Vagina (tissue), 2 donors: ENCODE measurements at places on chromosomes 6 and 20.
A peak's percentile ranks its signal among the peaks of the same experiment; 100 is the strongest.

DNA sequence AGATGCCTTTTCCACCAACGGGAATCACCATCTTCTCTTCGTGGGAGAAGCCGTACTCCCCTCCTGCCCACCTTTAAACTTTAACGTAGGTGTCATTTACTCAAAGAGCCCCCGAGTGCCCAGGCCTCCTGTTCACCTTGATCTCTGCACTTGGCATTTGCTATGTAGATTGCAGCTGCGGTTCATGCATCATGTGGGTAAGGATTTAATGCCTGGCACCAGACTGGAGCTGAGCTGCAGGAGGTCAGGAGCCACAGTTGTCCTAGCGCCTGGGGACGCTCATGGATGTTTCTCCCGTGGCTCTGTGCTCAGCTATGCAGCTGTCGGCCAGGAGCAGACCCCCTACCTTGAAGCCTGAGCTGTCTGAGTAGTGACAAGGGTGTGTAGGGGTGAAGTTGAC lies 133.7 kb downstream of the CDH4 start:
- DNase-seq: no peak

DNA sequence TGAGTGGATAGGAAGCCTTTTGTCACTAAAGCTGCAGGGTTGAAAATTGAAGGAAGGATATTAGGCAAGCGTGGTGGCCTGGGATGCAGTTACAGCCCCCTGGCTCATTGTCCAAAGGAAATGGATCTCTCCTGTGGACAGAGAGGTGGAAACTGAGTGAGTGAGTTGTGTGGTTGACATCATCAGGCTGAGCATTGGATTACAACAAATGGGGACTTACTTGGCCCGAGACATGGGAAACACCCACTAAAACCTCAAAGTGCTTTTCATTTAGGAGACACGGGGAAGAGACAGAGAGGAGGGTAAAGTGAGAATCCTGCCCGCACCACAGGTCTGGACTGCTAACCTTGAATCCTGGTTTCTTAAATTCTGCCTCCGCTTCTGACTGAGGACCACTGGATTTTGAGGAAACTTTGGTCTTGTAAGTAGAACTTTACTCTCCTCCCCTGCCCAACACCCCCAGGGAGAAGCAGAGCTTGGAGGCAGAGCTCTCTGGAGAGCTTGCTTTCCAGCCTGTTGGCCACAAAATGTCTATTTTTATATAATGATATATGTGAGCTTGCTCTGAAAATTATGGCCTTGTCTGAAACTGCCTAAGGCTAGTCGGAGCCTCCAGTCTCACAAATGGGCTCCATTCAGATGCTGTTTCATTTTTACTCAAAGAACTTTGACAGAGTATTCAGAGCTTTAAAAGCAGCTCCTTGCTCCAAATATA lies at the start of gene PKIG:
TSS of gene PKIG (plus strand) at position 269 of the 715 bp plus-strand sequence. CDS start 31,978 bp downstream, outside the sequence.
- no peak for DNase-seq

- DNase-seq: no peak
These were observed 25.7 kb downstream of the SLC2A4RG start for GRCh38 chr20:63765082-63765873.

DNA sequence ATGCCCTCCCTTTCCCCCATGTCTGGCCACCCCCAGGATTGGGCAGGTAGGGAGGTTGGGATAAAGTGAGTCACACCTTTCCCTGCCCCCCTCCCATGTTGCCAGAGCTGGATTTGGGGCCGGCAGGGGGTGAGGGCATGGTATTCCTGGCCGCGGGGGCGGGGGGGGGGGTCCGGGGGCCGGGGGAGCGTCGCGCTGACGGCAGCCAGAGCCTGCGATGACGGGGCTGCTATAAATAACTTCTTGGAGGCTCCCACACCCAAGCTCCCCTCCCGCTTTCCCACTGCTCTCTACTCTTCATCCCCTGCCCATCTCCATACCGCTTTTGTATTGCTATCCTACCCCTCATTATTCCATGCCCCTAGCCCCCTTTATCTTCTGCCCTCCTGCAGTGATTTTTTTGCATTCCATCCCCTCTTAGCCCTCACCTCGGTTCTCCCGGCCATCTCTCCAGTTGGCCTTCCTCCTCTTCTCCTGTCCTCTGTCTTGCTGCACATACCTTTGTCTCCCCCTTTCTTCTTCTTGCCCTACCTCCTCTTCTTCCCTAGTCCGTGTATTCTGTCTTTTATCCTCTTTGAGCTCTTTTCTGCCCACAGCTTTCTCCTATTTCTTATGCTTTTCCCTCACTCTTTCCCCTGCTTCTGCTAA lies 13.8 kb downstream of the SYNGAP1 start:
- no peak for DNase-seq

- no peak for DNase-seq
These were observed 39.8 kb downstream of the HIVEP1 start for GRCh38 chr6:12051861-12052368.

DNA sequence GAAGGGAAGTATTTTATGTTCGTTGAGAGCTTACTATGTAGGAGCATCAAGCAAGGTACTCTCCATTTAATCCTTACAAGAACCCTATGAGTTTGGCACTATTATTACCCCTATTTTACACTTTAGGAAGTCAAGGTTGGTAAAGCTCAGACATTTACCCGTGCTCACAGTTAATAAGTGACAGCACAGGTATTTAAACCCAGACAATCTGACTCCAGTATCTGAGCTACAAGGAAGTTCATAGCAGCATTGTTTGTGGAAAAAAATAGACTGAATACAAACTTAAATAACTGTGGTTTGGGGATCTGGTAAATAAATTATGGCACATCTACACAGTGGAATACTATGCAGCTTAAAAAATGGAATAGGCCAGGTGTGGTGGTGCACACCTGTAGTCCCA lies 21.2 kb upstream of the GMNN start:
- DNase-seq: no peak

GRCh38 chr20:24838546-24839535 lies 110.2 kb upstream of the CST7 start:
- peak; percentile 82 for DNase-seq

- DNase-seq: no peak
These were observed 139.0 kb downstream of the MTHFD1L start for GRCh38 chr6:151004383-151005024.

DNA sequence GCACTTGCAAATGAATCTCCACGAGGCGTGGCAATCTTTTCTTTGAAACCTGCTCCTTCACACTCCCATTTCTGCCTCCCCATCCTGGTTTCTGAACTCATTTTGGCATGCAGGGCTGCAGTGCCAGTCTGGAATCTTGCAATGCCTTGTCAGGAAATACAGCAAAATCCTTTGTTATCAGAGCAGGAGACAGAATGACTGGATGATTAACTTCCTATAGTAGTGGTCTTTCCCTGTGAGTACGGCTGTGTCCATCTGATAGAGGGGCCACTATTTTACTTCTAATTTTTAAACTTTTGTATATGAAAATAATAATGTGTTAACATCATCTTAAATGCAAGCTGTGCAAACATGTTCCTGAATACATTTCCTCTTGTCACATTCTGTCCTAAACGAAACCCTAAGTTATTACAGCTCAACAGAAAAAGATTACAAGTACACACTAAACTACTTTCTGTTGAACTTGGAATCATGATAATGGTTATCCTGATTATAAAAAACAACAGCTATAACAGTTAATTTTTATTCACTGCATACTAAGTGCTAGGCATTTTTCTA lies 140.2 kb downstream of the KIF13A start:
- no peak for DNase-seq

DNA sequence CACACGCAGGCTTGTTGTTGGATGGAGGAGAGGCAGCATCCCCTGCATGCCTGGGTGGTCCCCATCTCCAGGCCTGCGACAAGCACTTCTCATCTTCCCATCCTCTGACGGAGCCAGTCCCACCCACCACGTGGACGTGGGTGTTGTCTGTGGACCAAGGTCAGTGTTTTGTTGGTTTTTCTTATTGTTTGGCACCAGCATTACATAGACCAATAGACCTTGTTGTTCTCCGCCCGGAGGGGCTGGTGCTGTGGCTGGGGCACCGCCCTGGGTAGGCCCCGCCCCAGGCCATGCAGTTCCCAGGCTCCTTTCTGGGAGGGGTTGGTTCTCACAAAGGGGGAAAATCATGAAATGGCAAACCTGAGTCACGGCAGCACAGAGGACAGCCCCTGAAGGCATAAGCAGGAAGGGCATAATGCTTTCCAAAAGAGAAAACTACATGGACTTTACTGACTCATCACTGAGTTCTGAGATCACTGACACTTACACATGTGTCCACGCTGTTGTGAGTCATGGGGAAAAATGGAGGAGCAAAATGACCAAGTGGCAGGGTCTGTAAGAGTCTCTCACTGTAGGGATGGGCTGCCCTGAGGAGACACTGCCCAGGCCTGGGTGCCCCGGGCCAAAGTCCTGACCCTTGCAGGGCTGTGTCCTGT lies 90.8 kb downstream of the THBS2 start:
- DNase-seq: peak; percentile 92

- DNase-seq: no peak
These were observed 10.9 kb downstream of the ITPR3 start for GRCh38 chr6:33631971-33632557.

DNA sequence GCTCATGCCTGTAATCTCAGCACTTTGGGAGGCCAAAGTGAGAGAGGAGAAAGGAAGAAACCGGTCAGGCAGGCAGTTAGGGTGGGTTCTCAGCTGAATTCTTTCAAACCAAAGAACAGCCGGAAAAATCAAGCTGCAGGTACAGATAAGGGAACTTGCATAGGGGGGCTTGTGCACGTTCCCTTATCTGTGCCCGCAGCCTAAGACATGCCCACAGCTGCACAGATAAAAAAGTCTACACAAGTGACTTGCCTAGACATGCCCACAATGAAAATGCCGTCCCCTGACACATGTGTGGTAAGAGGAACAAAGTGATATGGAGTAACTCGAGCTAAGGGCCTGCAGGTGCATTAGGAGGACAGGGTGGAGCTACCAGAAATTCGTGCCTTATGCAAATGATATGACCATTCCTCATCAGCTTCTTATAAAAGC lies 175.8 kb upstream of the SALL4 start:
- no peak for DNase-seq

DNA sequence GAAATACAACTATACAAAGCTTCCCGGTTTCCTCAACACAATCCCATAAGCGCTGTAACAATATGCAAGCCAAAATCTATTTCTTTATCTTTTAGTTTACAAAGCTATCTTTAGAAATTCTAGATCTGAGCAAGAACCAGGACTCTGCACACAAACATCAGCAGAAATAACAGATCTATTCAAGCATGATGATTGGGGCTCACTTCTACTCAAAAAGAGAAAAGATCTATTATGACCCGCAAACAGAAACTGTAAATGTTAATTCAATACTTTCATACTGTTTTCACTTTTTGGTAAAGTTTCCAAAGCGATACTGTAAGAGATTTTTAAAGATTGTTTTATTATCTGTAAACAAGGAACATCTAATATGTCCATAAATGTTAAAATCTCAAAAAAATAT lies 86.6 kb downstream of the SESN1 start:
- no peak for DNase-seq

GRCh38 chr20:62536871-62537401 lies 61.1 kb upstream of the GATA5 start:
- no peak for DNase-seq

- DNase-seq: no peak
These were observed 49.0 kb downstream of the PPP1R14C start for GRCh38 chr6:150191809-150192208.

GRCh38 chr6:82080767-82081166 lies 166.8 kb downstream of the IBTK start:
- no peak for DNase-seq

- no peak for DNase-seq
These were observed 53.7 kb downstream of the LYRM4 start for GRCh38 chr6:5206920-5207561.

DNA sequence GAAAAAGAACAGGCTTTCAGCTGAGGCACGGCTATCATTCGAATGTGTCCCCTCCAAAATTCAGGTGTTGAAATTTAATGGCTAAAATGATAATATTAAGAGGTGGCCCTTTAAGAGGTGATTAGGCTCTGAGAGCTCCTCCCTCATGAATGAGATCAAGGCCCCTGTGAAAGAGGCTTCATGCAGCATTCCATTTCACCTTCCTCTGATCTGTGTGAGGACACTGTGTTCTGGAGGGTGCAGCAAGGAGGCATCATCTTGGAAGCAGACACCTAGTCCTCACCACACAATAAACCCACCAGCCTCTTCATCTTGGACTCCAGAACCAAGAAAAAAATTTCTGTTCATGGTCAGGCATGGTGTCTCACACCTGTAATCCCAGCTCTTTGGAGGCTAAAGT lies 56.4 kb downstream of the PPP1R14C start:
- DNase-seq: no peak

GRCh38 chr6:109690373-109690736 lies 647 bp downstream of the AK9 start:
- no peak for DNase-seq

- DNase-seq: no peak
These were observed 4.1 kb downstream of the CTSZ start for GRCh38 chr20:59002874-59003399.

GRCh38 chr6:164547076-164547475 lies 762.3 kb downstream of the C6orf118 start:
- DNase-seq: no peak

GRCh38 chr6:138422861-138423260 lies 18.8 kb downstream of the HEBP2 start:
- DNase-seq: no peak

- no peak for DNase-seq
These were observed 140.0 kb downstream of the TAF4 start for GRCh38 chr20:61925555-61926252.

DNA sequence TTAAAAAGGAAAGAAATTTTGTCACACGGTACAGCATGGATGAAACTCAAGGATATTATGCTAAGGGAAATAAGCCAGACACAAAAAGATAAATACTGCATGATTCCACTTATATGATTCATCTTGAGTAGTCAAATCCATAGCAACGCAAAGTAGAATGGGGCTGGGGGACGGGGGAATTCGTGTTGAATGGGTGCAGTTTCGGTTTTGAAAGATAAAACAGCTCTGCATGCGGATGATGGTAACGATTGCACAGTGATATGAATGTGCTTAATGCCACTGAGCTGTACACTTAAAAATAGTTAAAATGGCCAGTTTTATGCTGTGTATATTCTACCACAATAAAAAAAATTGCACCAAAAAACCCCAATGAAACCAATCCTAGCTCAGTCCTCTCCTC lies 52.9 kb upstream of the SIRPA start:
- no peak for DNase-seq

- DNase-seq: no peak
These were observed 775.8 kb upstream of the FLRT3 start for GRCh38 chr20:15113144-15113773.

DNA sequence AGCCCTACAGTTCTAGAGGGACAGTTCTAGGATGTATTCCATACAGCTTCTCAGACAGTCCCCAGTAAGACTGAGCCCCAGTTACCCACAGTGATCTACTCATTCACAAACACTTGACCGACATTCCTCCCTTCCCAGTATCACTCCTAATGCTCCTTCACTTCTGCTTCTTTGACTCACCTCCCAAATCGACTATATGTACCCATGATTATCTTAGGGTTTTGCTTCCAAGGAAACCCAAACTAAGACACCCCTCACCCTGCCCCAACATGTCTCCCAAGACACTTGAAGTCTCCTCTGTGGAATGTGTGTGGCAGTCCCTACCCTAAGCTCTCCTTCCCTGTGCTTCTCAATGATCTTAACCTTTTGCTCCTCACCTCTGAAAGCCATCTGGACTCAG lies 23.6 kb upstream of the TGM6 start:
- DNase-seq: peak; percentile 20
